Stimulated activated CD4-positive, alpha-beta T cell treated with anti-CD3 and anti-CD28 coated beads, Interleukin-2, amount 100 ng/mL, for 4 hours (primary cell): ENCODE measurements at places on chromosomes 3 and 15.

DNA sequence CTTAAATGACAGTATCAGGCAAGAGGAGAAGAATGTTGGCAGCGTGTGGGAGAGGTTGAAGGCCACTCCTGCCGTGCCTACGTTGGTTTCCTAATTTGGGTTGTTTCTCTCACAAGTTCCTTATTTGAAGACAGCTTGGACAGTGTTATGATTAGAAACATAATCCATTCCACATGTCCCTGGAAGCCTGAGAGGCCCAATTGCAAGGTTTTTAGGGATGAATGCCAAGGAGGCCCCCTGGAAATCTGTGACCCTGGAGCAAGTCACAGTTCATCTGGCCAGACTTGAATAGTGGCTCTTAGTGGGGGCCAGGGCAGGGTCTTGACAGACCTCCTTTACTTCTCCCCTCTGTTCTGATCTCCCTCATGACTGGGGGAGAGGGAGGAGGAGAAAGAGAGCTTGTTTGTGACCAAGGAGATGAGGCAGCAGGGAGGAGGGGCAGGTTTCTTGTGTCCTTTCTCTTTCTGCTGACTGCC, 584.4 kb upstream of the TBL1XR1 start:
- no peak for DNase-seq

- DNase-seq, result no peak
These were observed 35.2 kb upstream of the SMAD3 start for GRCh38 chr15:67030036-67030762.

DNA sequence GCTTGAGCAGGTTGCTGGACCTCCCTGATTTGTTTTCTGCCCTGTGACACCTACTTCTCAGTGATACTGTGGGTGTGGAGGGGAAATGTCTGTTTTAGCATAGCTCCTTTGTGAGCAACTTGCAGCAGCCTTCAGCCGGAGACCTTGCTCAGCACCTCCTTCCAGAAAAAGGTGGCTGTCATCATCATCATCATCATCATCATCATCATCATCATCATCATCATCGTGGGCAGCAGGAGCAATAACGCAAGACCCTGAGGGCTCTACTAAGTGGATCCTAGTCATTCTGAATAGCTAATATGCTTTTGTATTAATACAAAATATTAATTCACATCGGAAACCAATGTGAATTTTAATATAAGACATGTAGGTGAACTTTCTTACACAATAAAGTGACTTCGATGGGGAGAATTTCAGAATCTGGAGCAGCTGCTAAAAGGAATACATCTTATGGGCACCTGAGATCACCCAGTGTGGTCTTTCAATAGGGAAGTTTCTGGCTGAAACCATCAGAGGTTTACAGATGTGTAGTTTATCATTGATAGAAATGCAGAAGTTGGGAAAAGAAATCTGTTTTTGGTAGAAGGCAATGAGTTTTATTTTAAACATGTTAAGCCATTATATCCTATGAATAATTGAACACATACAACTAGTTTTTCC, 8.6 kb downstream of the GABRR3 start:
- DNase-seq, result no peak

DNA sequence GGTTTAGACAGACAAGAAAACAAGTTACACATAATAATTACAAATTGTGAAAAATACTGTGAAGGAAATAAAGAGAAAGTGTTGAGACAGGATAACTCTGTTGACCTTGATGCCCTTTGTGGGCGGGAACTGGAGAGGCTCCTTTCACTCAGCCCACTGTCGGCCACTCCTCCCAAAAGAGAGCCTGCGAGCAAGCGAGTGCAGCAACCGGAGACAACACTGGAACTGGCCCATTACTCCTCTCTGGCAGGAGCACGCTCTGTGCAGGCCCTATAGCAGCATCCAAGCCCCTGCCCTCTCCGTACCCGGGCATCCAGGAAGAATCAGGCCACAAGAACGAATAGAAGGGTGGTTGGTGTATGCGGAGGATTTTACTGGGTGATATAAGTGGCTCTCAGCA, 16.2 kb upstream of the DUT start:
- no peak for DNase-seq

DNA sequence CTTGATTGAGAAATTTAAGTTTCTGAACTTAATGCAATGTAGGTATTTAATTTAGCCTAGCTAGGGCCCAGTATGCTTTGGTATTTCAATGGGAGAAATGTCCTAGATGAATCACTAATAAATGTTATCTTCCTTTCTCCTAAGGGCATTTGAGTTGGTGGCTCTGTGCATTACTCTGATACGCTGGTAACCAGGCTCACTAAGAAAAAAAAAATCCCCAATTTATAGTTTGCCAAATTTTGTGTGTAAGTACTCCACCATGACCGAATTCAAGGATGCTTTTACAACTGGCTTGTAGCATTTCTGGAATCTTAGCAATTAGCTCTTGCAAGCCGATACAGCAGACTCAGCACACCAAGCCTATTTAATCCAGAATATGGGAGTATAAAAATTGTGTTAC, 94.6 kb upstream of the LPP start:
- no peak for DNase-seq

DNA sequence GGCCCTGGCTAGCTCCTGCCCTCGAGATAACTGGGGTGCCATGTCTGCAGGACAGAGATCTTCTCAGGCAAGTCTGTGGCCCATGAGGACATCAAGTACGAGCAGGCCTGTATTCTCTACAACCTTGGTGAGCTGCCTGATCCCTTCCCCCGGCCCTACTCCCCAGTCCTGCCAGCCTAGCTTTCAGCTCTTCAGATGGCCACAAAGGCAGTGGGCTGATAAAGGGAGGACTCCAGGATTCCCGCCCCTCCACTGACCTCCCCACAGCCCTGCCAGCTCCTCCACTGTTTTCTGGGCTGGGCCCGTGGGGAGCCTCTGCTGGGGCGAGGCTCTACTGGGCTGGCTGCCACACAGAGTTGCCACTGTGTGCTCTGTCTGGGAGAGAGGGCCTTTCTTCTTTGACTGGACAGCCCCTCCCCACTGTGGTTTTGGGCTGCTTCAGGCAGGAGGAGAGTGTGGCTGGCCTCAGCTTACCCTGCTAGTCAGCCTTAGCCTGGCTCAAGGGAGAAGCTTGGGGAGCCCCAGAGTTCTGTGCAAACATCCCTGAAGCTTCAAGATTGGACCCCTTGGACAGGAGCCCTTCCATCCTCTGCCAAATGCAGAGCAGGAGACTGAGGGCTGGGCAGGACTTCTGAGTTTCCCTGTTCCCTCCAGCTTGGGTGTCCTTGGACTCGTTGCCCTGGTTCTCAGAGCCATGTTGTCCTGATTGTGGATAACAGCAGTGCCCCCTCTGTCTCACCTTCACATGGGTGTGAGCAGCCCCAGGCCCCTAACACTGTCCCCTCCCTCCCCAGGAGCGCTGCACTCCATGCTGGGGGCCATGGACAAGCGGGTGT, 24.4 kb downstream of the PTPN23 start:
- DNase-seq, result no peak

GRCh38 chr3:29515451-29515850, 234.6 kb downstream of the RBMS3 start:
- no peak for DNase-seq
